Hepatocyte (in vitro differentiated cells): ENCODE measurements at places on chromosomes 5 and 9.
A peak's percentile ranks its signal among the peaks of the same experiment; 100 is the strongest.

DNA sequence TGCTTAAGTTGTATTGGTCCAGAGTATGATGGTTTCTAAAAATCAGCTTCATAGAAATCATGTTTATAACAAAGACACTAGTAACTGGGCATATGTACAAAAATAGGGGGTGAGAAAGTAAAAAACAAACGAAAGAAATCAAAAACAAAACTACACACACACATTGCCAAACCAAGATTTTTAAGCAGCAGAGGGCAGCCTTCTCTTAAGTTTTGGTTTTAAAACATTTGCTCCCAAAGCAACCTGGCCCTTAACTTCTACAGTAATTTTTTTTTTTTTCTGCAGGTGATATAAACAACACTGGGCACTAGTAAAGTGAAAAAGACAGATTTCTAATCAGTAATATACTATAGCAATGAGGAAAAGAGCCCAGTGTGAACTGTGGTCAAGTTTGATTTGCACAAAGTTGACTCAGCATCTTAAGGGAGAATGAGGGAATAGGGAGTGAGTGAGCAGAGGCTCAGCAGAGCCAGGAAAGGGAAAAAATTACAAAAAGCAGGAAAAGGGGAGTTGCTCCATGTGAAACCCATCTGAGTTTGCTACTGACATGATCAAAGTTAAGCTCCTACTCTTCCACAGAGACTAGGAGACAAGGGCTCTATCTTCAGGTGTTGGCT lies 13.4 kb upstream of the GAPT start:
- no peak for DNase-seq

- DNase-seq, result no peak
Observed at GRCh38 chr9:4787876-4788275, 4.9 kb upstream of the RCL1 start.

DNA sequence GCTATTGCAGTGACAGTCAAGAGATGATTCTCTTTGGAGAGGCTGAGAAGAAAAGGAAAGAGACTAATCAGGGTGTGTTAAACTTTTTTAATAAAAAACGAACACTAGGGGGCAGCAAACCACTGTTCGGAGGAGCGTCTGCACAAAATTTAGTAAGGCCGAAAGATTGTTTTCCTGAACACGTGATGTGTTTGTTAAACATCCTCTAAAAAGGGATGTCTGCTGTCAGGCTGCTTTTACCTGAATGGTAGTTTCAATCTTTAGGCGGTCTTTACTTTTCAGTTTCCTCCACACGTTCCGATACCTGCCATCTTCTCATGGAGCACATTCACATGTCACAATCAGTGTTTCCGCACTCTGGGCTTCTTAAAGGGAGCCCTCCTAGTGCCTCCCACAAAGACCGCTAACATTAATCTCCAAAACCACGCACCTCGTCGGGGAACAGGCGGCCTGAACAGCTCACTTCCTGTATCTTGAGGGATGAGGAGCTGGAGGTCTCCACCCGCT lies 125.2 kb downstream of the GPBP1 start:
- peak; percentile 92 for DNase-seq

DNA sequence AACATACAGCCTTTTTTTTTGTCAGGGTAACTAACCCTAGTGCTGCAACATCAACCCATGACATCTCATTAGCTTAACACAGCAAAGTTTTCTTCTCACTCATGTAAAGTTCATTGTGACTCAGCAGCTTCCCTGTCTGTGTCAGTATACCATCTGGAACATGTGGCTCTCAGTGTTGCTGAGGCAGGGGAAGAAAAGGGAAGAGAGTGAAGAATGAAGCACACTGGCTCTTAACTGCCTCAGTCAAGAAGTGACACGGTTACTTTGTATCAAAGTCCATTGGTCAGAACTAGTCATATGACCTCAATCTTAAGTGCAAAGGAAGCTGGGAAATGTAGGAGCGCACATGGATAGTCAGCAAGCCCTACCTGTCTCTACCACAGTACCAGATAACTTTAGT lies 185.0 kb upstream of the ELL2 start:
- DNase-seq, result peak; percentile 13

- DNase-seq, result no peak
Observed at GRCh38 chr5:125393221-125393815, 646.9 kb upstream of the ZNF608 start.

DNA sequence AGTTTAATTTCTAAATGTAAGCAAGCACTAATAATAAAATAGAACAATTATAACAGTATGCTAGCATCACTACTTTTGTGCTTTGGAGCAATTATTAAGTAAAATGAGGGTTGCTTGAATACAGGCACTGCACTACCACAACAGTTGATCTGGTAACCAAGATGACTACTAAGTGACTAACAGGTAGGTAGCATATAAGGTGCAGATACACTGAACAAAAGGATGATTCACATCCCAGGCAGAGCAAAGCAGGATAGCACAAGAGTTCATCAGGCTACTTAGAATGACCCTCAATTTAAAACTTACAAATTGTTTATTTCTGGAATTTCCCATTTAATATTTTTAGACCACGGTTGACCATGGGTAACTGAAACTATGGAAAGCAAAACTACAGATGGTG lies 48.0 kb upstream of the RGS7BP start:
- no peak for DNase-seq

- no peak for DNase-seq
Observed at GRCh38 chr9:89171693-89172092, 6.9 kb downstream of the SHC3 start.

DNA sequence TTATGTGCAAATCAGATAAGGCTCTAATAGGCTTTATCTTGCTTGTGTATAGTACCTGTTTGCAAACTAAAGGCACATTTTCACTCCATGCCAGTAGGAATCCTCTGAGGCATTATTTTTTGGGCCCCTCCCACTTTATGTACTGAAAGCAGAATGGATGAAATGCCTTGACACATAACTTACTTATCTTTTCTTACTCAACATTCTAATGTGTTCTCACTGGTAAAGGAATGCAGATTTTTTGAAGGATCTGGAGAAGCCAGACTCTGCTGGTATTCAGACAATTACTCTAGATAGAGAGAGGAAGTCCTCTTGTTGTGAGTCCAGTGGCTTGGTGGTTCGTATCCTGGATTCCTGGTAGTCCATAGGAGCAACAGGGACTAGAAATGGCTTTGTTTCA lies 336.7 kb downstream of the CCDC171 start:
- peak; percentile 7 for DNase-seq

- DNase-seq, result no peak
Observed at GRCh38 chr5:67674159-67674655, 477.6 kb upstream of the CD180 start.

DNA sequence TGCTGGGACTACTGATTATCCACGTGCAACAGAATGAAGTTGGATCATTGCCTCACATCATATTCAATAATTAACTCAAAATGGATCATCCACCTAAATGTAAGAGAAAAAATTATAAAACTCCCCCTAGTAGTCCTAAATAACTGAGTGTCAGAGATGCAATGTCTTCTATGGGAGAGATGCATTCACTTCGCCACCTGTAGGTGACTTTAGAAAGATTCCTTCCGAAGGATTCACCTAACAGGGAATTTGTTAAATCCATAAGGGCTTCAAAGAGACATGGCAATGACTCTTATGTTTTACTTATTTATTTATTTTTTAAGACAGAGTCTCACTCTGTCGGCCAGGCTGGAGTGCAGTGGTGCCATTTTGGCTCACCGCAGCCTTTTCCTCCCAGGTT lies 526.0 kb downstream of the MTRR start:
- no peak for DNase-seq

DNA sequence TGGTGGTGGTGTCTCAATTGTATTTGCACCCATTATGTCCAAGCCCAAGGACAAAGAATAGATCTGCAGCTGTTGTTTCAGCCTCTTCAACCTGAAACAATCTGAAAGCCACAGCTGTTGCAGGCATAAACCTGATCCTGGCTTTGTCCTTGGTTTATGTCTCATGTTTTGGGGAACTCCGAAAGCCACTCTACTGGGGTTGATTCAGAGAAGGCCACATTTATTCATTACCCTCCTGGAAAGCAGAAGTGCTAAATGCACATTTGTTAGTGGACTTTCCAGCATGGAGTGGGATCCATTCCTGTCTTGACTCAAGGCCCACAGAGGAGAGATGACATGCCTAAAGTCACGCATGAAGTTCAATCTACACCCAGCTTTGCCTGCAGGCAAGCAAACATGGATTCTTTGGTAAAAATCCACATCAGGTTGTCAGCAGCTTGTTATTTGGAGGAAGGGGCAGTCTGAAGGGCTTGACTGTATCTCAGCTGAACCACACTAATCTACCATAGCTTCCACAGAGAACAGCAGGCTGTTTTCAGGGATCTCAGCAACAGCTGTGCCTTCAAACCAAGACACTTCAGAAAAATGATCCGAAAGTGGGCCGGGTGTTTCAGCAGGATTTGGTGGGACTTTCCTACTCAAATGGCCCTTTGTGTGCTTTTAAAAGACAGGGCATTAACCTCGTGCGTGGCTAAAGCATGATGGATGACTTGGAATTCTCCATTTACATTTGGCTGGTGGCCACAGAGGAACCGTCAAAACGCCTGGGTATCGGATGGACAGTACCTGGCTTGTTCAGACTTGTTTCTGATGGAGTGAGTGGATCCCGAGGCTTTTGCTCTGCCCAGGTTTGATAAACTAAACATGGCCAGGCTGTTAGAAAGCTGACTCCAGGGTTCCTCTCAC lies 36.2 kb upstream of the ADAM19 start:
- no peak for DNase-seq

DNA sequence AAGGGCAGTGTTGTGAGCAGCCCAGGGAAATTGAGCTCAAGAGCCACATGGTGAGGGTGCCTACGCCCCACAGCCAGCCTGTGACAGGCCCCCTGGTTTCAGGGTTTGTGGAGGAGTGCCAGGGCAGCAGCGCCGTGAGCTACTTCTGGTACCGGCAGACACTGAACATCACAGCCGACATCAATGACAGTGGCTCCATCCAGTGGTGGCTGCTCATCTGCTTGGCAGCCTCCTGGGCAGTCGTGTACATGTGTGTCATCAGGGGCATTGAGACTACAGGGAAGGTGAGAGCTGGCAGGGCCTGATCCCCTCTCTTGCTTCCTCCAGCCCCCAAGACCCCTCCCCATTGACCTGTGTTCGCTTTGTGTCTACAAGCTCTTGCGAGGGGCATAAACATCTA lies 10.2 kb downstream of the SLC6A18 start:
- no peak for DNase-seq

GRCh38 chr5:54705994-54706653 lies 188.6 kb downstream of the SNX18 start:
- DNase-seq, result no peak

DNA sequence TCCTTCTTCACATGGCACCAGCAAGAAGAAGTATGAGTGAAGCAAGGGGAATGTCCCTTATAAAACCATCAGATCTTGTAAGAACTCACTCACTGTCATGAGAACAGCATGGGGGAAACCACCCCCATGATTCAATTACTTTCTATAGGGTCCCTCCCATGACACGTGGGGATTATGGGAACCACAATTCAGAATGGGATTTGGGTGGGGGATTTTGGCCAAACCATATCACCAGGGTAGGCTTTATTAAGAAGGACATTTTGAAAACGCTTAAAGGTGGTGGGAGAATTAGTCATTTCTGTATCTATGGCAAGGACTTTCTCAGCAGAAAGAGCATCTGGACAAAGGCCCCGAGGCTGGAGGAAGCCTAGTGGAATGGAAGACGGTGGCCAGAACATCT lies 100.2 kb upstream of the ADAMTS16 start:
- no peak for DNase-seq

DNA sequence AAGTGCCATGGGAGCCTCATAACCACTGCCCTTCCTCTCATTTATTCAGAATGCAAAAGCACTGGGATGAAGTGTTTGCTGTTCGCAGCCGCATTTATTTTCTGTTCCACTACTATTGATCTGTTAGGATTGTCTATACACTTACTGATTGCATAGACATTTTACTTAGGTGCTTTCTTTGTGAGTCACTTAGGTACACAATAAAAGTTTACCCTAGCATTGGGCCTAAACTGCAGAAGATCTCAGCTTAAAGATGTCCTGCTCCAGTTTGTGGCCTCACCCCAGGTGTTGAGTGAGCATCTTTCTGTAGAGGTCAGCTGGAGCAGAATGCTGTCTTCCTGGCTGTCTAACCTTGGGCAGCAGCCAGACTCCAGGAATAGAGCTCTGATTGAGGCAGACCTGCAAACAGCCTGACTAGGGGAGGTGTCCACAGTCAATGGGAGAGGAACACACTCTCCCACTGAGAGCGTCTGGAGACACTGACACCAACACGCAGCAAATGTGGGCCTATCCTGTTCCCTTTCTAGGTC lies 54.0 kb downstream of the GPR21 start:
- no peak for DNase-seq

DNA sequence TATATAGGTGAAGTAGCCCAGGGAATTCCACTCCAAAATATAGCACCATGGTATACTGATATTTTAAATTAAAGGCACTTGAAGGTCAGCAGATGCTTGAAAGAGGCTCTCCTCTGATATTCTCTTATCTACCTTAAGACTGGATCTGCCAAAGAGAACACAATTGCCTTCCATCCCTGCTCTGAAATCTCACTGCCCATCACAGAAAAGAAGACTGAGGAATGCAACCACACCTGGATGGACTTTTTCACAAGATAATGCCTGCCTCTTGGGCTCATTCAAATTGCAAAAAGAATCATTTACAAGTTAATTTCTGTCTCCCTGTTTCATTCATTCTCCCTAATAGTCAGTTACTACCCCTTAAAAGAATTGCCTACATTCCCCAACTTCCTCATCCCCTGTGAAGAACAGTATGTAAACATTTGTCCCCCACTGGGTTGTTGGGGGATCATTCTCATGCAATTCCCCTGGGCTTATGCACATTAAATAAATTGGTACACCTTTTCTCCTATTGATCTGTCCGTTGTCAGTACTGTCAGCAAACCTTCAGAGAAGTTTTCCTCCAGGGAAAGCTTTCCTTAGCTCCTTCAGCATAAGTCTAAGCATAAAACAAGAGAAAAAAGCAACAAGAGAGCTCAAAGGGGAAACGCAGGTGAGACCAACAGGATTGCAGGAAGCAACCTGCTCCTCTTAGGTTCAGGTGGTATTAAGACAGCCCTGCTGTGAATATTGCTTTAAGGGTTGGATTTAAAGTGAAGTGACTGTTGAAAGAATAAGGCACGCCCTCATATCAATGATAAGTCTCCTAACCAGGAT lies 171.4 kb upstream of the SLC30A5 start:
- no peak for DNase-seq

DNA sequence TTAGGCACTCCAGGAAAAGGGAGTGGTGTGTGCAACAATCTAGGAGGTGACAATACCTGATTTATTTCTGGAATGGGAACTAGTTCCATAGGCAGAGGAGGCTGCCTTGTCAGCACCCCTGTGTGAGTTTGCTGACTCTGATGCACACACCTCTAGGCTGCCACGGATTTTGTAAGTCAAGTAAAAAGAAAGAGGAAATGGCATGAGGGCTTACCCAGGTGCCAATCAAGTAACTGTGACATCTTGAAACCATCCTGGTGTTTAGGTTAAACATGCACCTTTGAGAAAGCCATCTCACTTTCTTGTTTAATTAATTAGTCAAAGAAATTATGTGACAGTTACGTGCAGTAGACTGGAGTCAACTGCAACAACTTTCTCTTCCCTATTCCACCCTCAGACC lies 32.3 kb upstream of the FAM81B start:
- no peak for DNase-seq

- no peak for DNase-seq
Observed at GRCh38 chr9:88871669-88872068, 119.6 kb upstream of the S1PR3 start.
